ENCODE measurements at places on chromosomes 5 and 9. TPM values are rescaled to one million over a fixed set of nuclear protein-coding genes. Genes with fewer than 3 reads are reported as not detected.

The RNF183 gene
- not detected for total RNA-seq

- no peak for DNase-seq
These were observed 64.3 kb downstream of the GRIN3A start for GRCh38 chr9:101674165-101674564.

DNA sequence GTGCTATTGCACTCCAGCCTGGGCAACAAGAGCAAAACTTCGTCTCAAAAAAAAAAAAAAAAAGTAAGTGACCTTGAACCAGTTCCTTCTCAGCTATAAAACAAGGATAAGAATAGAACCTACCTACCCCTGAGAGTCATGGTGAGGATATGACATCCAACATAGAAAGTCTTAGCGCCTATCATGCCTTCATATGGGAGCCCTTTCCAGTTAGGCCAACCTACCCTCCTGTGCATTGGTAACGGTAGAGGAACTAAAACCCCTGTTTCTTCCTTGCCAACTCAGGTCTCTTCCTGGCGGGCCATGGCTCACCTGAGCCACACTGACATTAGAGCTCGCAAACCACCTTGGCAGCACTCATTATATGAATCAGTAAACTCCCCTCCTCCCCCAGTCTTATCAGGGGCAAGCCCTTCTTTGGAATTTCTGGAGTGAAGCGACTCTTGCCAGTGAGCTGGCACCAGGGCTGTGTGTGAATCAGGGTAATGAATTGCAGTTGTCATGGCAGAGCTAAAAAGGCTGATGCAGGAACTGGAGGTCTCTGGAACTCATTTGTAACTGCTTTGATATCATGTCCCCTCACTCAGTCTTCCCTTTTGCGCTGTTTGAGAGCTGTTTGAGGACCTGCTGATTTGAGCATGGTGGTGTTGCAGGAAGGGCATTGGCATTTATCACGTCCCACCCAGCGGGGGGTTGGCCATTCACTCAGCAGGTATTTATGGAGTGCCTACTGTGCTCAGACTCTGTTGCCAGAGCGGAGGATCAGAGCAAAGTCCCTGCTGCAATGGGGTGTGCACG, 10.3 kb downstream of the WWC1 start:
- no peak for DNase-seq

GRCh38 chr9:76433406-76433805, 25.6 kb upstream of the GCNT1 start:
- DNase-seq: no peak
